ENCODE measurements at places on chromosomes 6 and 20. TPM values are rescaled to one million over a fixed set of nuclear protein-coding genes. Genes with fewer than 3 reads are reported as not detected.

The SLC52A3 gene
- total RNA-seq, result not detected

The OLIG3 gene
- not detected for total RNA-seq

The SPAG4 gene
- total RNA-seq, result 11.2 TPM

The DLL1 gene
- 0.15 TPM for total RNA-seq

The NR2E1 gene
- total RNA-seq, result not detected

The LAMA4 gene
- 577 TPM for total RNA-seq

The CRYBG1 gene
- total RNA-seq, result 15.6 TPM

The CCN6 gene
- not detected for total RNA-seq

The PTK6 gene
- total RNA-seq, result not detected

The BPI gene
- not detected for total RNA-seq

The TEAD3 gene
- 13.5 TPM for total RNA-seq

The NHLRC1 gene
- total RNA-seq, result 5.6 TPM

The AVP gene
- not detected for total RNA-seq

The LHFPL5 gene
- not detected for total RNA-seq

The RBPJL gene
- total RNA-seq, result not detected

The SDC4 gene
- 113 TPM for total RNA-seq

The FERMT1 gene
- total RNA-seq, result 9.1 TPM

The BCL2L1 gene
- 87.5 TPM for total RNA-seq

The ADTRP gene
- total RNA-seq, result 2.3 TPM

The IL22RA2 gene
- not detected for total RNA-seq

The KHDRBS2 gene
- total RNA-seq, result not detected

The ENPP5 gene
- total RNA-seq, result 0.17 TPM

The MUC21 gene
- not detected for total RNA-seq

The BMP7 gene
- total RNA-seq, result not detected

The SRC gene
- total RNA-seq, result 33.6 TPM

The ATRN gene
- 47.1 TPM for total RNA-seq

The SLC17A2 gene
- total RNA-seq, result not detected

The SLC22A23 gene
- total RNA-seq, result 4.7 TPM

The VSX1 gene
- total RNA-seq, result not detected

The TMEM244 gene
- not detected for total RNA-seq

The NFKBIE gene
- total RNA-seq, result 4.7 TPM

The BMP5 gene
- 0.17 TPM for total RNA-seq

The MARCKS gene
- total RNA-seq, result 104 TPM

The CST2 gene
- total RNA-seq, result not detected

The HUS1B gene
- 0.99 TPM for total RNA-seq

The PPP1R14C gene
- total RNA-seq, result 0.29 TPM

The ENTPD6 gene
- 86.0 TPM for total RNA-seq

The RAB32 gene
- 119 TPM for total RNA-seq
